ENCODE measurements at places on chromosomes 6 and 20.

DNA sequence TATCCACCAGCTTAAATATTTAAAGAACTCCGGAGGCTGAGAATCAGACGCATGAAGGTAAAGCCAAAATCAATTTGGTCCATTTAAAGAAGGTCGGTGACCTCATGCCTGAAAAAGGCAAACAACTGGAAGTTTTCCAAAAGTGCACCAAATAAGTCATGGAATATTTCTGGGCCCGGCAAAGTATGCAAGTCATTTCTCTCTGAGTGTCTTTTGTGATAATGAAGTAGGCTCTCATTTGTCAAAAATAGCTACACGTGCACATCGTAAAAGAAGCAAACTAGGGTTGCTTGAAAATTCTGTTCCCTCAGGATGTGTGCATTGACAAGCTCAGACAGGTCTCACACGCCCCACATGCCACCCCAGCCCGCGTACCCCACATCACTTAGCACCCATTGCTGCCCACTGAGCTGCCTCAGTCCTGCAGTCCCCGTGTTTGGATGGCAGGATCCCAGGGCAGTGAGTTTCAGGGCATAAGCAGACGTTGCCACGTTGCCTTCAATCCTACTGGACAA lies 20.5 kb upstream of the PYGB start:
- peak; percentile 49 for DNase-seq

DNA sequence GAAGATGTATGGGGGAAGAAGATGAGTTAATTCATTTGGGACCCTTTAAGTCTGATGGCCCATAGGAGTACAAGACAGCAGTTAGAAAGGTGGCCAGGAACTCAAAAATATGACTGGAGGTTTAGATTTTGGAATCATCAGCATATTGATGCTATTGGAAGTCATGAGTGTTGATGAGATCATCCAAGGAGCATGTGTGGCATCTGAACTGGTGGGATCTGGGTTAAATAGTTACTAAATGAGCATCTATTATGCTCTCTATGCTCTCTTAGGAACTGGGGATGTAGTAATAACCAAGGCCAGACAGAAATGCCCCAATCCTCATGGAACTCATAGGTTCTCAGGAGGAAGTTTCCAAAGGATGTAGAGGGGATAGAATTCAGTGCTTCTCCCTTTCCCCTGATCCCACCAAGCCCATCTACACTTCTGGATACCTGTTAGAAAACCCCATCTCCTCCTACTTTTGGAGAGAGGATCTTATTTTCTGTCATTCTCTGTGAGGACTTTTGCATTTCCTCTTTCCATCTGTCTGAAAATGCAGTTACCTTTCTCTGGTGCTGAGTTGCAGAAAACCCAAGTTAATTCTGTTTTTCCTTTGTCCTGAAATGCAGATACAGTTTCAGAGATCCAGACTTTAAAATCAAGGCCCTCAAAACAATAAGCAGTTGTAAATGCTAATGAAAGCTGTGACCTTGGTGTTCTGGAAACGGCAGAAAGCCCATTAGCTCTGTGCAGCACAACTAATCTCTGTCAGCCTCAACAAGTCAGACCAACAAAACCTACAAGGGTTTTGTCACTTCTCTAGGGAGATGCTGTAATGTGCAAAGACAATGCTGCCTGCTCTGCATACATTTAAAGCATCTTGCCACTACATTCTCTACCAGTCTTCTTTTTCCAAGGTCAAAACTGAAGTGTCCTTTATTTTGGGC lies 65.8 kb downstream of the TBC1D7 start:
- no peak for DNase-seq

DNA sequence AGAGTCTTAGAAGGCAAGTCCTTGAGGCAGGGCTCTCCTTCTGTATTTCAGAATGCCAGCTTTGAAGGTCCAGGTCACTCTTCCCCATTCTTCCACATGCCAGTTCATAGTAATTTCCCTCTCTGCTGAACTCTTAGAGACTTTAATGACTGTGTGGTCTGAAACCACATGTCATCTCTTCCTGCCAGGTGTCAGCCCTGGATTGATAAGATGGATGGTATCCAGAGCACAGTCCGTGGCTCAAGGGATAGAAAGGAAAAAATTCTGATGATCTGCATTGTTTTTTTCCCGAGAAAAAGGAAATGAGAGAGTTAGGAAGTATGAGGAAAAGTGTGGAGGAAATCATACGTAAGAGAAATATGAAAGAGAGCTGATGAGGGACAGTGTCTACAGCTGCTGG lies 250.9 kb downstream of the TPBG start:
- no peak for DNase-seq

- DNase-seq = no peak
Measured at GRCh38 chr6:123288649-123289048, 292.6 kb downstream of the CLVS2 start.

GRCh38 chr6:133131621-133132465 lies 109.3 kb upstream of the EYA4 start:
- no peak for DNase-seq

GRCh38 chr20:43915211-43916072 lies 790 bp downstream of the TOX2 start:
- peak; percentile 65 for DNase-seq

DNA sequence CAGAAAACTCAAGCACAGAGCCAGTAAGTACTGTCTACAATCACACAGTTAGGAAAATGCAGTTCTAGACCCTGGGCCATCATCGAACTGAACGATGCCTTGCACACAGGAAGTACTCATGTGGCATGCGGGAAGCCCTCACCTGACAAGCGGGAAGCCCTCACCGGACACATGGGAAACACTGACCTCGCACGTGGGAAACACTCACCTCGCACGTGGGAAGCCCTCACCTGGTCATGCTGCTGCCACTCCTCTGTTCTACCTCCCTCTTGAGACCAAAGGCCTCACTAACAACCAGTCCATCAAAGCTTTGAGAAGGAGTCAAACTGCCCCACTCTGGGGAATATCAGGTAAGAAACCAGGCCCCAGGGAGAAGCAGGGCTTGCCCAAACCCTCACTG lies 105.6 kb upstream of the PTPRT start:
- DNase-seq = no peak

GRCh38 chr6:105850261-105851112 lies 235.6 kb upstream of the PRDM1 start:
- DNase-seq = no peak

- no peak for DNase-seq
Measured at GRCh38 chr6:37826993-37827392, 7.5 kb downstream of the ZFAND3 start.

DNA sequence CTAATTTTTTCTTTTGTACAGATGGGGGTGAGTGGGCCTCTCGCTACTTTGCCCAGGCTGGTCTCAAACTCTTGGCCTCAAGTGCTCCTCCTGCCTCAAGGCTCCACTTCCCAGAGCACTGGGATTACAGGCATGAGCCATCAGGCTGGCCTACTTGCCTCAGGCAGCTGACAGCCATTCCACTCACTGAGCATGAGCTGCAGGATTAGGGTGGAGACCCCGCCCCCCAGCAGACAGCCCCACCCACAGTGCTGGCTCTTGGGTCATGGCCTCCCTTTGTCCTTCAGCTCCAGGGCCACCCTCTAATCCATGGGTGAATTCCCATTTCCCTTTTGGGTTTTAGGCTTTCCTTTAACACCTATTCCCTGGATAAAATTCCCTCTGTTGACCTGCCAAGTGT lies 82.1 kb downstream of the BFSP1 start:
- DNase-seq = no peak
